ENCODE measurements at places on chromosomes 3 and 15.

DNA sequence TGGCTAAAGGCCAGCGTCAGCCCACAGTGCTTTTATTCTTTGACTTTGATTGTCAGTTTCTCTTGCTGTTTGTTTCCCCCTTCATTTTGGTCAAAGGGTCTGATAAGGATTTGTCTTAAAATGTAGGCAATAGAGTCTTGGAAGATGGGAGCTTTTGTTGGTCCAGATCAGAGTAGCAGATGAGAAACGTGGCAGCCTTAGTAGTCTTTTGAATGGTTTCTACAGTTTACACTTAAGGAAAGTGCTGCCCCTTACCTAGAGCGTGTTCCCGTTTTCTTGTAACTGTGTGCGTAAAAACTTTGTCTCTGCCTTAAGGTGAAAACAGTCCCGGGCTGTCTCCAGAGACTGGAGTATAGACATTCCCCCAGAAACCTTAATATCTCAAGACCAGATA, 630 bp downstream of the LXN start:
- no peak for DNase-seq

- no peak for DNase-seq
Measured at GRCh38 chr15:101470548-101471239, 18.8 kb downstream of the PCSK6 start.

DNA sequence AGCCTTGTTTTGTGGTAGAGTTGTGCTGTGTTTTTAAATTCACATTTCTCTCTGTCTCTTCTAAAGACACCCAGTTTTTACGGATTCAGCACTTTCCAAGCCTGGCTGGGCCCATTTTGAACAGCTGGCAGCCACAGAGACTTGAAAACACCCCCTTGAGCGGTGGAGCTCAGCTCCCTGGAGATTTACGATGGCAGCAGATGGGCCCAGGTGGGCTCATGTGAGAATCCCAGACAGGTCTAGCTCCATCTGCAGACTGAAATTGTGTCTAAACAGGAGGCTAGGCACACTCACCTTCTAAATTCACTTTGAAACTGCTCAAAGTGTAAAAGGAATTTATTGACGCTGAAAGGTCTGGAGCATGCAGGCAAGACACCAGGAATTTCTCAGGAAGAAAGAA, 232.0 kb upstream of the HES1 start:
- no peak for DNase-seq

- DNase-seq, result no peak
Measured at GRCh38 chr15:92051716-92052115, 198.2 kb downstream of the SLCO3A1 start.

DNA sequence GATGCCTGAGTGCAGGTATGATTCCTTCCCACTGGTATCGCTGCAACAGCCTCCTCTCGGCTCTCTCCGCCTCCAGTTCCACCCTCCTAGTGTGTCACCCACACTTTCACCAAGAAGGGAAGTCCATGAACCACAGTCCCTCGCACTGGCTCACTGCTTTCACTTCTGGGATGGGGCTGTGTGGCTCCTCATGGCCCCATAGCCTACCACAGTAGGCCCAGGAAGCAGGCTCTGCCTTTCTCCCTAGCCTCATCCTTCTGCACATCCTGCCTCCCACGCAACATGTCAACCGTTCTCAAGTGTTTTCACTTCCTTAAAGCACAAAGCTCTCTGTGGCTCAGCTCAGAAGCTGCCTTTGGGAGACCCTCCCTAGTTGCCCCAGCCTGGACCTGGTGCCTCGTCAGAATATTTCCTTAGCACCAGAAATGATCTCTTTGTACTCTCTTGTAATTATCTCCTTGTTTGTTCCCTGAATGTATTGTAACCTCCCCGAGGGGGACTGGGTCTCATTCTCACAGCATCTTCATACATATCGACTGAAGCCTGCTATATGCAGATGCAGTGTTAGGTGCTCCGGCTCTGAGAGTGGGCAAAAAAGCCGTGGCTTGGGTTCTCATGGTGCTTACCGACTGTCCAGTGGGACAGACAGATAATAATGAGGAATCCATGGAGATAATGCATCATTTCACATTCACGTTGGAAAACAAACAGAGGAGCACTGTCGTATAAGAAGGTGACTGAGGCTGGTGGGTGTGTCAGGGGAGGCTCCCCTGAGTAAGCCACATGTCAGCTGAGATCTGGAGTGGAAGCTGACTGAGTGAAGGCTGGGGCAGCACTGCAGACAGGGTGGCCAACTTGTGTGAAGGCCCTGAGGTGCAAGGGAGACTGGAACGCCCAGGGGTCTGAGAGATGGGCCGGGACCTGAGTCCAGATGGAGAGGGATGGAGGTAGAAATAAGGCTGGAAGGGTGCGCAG, 107.1 kb downstream of the DGKG start:
- no peak for DNase-seq

DNA sequence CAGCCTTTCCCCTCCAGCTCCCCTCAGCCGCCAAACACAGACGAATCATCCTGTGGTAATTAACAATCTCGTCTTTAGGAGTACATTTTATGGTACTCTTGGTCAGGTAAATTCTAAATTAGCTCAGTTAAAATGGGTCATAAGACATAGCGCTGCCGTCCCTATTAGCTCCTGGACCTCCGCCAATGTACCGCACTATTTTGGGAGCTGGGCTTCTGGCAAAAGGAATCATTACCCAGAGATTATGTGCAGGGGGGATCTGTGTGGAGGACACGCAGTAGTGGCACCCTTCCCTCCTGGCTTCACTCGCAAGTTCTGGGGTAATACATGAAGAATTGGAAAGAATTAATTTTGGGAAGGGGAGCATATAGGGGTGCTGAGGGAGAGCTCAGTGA, 68.6 kb upstream of the ONECUT1 start:
- no peak for DNase-seq

- DNase-seq, result no peak
Measured at GRCh38 chr3:183490211-183490601, 61.8 kb upstream of the MCF2L2 start.

GRCh38 chr3:25426408-25426807, 1.7 kb upstream of the RARB start:
- no peak for DNase-seq

- no peak for DNase-seq
Measured at GRCh38 chr3:44510000-44510368, 32.5 kb upstream of the ZNF445 start.

DNA sequence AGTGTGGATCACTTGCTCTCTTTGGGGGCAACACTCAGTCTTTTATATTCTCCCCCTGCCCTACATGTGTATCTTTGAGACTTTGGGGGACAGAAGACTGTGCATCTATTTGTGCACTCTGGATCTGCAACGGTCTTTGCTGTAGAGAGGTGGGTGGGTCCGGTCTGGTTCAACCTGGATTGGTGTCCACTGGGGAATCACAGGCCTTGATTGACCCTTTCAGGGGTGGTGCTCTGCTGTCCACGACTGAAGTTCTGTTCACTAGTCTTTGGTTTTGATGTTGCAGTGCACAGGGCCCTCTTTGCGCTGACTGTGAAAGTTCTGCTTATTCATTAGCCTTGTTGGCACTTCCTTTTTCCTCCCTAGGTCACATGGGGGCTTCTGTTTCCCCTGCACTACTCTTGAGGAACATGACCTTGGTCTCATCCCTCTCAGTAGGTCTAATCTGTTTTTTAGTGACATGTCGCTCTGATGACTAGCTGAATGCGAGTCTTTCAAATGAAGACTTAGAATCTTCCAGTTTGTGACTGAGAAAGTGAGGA, 284.2 kb downstream of the SV2B start:
- no peak for DNase-seq

GRCh38 chr3:190883973-190884832, 21.7 kb upstream of the GMNC start:
- DNase-seq, result no peak

DNA sequence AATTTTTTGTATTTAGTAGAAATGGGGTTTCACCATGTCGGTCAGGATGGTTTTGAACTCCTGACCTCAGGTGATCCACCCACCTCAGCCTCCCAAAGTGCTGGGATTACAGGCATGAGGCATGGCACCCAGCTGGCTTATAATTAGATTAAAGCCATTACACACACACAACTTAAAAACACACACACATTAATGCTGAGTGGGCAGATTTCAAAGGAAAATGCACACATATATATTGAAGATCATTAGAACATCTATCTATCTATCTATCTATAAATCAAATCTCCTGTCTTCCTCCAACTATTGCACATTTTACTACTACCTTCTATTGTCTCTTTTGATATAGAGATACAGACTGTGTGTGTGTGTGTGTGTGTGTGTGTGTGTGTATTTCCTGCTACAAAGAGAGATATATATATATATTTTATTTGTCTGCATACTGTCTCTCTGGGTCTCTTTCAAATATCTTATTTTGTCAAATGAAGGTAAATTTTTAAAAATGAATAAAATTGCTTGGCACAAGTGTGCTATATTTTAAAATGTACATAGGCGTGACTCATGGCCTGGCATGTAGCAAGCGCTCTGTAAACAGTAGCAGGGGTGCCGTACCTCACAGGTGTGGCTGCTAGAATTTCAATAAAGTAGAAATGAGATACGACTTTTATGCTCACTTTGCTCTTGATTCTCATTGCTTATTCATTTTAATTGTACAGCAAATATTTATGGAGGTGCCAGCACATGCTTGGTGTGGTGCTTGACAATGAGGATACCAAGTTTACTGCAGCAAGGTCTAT, 655.8 kb downstream of the AGBL1 start:
- DNase-seq, result no peak

GRCh38 chr15:53918180-53919079, 59.8 kb upstream of the UNC13C start:
- DNase-seq, result no peak

GRCh38 chr15:33067456-33067855, 127.1 kb downstream of the FMN1 start:
- no peak for DNase-seq

DNA sequence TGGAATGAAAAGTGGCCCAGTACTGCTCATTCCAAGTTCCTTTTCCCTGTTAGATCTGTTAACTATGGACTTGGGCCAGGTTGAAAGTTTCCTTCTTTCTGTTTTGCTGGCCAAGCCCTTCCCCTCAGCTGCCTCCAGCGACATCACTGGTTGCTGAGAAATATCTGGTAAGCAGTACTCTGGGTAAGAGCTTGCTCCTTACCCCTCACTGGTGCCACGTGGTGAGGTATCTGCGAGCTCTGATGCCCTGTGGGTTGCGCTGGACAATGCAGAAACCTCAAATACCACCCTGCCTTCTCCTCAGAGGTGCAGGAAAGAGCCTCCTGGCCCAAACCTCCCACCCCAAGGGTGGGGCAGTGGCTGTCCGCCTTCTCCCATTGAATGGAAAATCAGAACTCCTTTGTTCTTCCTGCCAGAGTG, 42.9 kb upstream of the APH1B start:
- no peak for DNase-seq

GRCh38 chr15:86595741-86596140, 516.1 kb downstream of the AGBL1 start:
- no peak for DNase-seq

DNA sequence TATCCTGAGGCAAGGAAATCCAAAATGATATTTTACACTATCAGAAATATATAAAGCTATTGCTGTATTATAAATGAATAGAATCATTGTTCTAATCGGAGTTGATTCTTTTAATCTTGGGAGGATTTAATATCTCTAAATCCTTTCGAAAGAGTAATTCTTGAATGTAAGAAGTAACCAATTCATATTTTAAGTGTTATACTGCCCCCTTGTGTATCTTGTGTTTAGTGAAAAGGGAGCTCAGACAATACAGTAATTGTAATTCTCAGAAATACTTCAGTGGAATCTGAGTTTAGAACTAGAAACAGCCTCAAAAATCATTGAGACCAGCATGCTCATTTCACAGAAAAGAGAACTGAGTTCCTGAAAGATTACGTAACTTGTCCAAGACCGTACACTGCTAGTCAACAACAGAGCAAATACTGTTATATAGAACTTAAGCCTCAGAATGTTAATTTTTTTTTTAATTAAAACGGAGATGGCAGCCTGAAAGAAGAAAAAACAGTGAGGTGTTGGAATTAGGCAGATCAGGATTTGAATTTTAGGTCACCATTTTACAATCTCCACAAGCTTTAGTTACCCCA, 42.9 kb downstream of the PLCH1 start:
- no peak for DNase-seq

DNA sequence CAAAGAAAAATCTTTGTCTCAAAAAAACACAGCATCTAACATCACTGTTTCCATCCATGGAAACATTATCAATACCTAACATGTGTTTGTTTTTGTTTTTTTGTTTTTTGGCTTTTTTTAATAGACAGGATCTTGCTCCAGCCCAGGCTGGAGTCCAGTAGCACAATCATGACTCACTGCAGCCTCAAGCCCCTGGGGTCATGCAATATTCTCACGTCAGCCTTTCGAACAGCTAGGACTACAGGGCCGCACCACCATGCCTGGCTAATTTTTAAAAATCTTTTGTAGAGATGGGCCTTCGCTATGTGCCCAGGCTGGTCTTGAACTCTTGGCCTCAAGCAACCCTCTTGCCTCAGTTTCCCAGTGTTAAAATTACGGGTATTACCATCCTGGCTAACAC, 52.8 kb downstream of the RAF1 start:
- no peak for DNase-seq

DNA sequence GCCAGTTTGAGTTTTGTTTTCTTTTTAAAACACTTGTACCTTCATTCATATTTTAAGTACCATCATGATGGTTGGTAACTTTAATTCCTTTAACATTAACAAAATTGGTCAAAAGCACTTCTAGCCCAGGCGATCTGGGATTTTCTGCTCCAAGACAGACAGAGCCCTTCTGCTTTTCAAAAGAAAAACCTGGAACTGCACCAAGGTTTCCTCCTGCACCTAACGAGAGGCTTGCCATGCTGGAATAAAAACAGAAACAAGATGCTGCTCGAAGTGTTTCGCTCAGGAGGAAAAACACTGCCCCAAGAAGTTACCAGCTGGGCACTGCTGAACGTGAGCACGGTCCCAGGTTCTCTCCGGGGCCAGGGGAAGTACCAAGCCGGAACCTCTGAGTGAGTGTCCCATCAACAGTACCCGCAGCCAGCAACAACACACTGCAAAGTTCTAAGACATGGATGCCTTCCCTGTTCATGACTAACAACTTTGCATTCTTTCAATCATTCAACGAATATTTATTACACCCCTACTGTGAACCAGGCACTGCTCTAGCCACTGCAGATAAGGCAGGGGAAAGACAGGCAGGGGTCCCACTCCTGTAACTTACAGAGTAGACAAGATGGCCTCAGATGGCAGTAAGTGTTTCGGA, 98.8 kb downstream of the XXYLT1 start:
- DNase-seq, result no peak

DNA sequence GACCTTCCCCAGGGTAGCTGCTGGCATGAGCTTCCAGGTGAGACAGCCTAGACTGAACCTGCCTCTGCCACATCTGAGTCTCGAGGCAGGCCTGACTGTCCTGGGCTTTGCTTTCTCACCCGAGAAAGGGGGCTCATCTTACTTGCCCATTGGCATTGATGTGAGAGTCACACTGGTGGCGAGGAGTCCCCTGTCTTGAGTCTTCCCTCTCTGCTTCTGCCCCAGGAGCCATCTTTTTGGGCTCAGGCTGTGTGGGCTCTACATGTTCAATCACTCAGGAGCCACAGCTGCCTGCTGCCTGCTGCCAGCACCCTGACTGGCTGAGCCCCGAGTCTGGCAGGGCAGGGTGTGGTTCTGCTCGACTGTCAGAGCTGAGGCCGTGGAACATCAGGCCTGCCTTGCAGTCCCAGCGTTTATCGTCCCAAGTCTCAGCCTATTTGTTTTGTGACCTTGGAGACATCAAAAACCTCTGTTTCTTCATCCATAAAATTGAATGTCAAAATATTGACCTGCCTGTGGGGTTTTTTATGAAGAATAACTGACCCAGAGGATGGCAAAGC, 132.5 kb downstream of the DNAJB8 start:
- no peak for DNase-seq

Data from activated gamma-delta T cell (primary cell).